ENCODE measurements at places on chromosomes 2 and 18.

GRCh38 chr2:212157012-212157411, 381.6 kb downstream of the ERBB4 start:
- DNase-seq = no peak

DNA sequence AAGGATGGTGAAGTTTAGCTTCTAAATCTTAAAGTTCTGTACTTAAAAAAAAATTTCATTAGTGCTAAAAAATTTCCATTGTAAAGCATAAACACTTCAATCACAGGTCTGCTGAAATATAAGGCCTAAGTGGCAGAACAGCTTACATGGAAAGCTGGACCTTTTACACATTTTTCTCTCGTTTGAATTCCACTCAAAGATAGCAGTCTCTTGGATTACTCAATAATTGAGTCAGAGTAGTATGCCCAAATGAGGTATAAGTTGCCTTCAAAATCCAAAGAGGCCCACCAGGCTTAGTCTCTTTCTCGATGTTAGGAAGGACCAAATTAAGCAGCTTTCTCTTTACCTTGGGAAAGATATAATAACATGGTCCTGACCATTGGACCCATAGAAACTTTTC, 220.4 kb upstream of the CWC22 start:
- no peak for DNase-seq

GRCh38 chr18:12236934-12237832, 17.0 kb upstream of the CIDEA start:
- peak; percentile 6 for DNase-seq

DNA sequence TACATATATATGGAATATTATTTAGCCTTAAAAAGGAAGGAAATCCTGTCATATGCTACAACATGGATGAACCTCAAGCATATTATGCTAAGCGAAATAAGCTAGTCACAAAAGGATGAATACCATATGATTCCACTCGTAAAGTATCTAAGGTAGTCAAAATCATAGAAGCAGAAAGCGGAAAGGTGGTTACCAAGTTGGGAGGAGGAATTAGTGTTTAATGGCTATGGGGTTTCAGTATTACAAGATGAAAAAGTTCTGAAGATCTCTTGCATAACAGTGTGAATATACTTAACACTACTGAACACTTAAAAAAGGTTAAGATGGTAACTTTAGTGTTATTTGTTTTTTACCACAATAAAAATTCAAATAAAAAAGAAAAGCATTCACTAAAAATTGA, 99.0 kb downstream of the MGAT5 start:
- no peak for DNase-seq

DNA sequence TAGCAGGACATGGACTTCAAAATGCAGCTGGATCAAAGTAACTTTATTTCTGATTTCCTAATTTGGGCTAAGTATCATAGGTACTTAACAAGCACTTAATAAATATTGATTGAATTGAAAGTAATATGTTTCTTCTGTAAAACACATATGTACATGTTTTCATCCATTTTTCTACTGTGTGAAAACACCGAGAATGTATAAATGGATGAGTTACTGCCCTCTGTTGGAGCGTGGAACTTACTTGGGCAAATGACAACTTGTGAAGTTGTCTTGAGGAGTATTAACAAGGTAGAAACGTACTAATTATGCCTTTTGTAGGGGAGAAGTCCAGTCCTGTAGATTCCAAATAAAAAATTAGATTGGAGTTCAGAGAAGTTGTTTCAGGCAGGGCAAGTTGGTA, 87.2 kb downstream of the PHLPP1 start:
- no peak for DNase-seq

DNA sequence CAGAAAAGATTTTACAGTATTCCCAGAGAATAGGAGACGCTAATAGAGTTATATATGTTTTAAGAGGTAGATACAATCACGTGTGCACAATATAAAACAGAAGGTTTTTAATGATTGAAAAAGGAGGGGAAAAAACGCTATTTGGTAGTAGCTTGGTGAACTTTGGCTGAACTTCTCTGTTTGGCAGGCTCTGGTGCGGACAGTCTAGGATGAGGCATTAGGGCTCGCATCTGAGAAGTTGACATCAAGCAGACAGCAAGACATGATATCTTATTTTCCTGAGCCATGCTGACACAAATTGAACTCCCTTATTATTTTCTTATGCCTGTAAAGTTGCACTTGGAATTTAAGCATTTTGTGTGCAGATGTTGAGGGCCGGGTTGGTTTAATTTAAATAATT, 176.6 kb downstream of the EN1 start:
- no peak for DNase-seq

- no peak for DNase-seq
Measured at GRCh38 chr2:118046634-118047210, 32.9 kb upstream of the CCDC93 start.

DNA sequence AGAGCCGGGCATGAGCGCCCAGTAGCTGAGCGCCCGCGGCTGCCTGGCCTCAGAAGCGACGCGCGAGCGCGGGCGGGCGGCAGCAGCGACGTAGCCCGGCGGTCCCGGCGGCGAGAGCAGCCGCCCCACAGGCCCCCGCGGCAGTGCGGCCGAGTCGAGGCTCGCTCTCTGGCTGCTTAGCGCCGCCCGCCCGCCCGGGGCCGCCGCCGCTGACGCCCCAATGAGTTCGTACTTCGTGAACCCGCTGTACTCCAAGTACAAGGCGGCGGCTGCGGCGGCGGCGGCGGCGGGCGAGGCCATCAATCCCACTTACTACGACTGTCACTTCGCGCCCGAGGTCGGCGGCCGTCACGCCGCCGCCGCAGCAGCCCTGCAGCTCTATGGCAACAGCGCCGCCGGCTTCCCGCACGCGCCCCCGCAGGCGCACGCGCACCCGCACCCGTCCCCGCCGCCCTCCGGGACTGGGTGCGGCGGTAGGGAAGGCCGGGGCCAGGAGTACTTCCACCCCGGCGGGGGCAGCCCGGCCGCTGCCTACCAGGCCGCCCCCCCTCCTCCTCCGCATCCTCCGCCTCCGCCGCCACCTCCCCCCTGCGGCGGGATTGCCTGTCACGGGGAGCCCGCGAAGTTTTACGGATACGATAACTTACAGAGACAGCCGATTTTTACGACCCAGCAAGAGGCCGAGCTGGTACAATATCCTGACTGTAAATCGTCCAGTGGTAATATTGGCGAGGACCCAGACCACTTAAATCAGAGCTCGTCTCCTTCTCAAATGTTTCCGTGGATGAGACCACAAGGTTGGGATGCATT, 847 bp downstream of the HOXD8 start:
- no peak for DNase-seq

DNA sequence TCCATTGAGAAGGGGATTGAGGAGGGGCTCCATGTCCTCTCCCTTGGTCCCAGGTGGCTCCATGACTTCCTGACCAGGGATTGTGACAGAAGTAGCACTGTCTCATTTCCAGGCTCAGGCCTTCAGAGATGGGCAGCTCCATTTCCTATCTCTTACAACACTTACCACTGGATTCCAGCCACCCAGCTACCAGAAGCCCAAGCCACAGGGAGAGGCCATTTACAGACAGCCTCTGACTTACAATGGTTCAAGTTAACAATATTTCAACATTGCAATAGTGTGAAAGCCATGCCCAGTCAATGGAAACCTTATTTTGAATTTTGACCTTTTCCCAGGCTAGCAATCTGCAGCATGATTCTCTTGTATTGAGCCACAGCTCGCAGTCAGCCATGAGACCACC, 164.9 kb upstream of the AGAP1 start:
- DNase-seq = no peak

DNA sequence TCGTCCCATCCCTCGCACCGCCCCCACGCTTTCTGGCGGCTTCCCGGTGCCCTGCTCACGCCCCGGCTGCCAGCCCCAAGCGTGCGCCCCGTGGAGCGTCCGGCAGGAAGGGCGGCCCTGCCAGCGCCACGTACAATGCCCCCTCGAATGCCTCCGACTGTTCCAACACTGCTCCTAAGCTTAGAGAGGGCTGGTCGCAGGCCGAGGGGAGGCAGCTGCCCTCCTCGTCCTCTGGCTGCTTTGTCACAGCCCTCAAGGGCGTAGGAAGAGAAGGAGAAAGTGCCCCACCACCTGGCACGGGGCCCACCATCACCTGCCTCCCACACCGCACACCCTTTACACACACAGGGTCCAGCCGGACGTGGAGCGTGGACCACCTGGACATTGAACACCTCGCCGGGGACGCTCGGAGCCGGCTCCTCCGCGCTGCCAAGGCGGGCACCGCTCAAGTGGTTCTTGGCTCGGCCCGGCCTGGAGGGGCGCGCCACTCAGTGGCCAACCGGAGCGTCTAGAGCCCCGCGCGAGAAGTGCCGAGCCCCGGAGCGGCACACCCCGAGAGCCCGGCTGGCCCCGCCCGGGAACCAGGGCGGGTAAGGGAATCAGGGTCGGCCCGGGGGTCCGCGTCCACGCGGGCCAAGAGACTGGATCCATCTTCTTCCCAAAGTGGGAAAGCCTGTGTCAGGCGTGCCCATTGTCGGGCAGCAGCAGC, 830 bp downstream of the DNER start:
- peak; percentile 50 for DNase-seq

- no peak for DNase-seq
Measured at GRCh38 chr2:19208479-19209199, 149.8 kb downstream of the OSR1 start.

DNA sequence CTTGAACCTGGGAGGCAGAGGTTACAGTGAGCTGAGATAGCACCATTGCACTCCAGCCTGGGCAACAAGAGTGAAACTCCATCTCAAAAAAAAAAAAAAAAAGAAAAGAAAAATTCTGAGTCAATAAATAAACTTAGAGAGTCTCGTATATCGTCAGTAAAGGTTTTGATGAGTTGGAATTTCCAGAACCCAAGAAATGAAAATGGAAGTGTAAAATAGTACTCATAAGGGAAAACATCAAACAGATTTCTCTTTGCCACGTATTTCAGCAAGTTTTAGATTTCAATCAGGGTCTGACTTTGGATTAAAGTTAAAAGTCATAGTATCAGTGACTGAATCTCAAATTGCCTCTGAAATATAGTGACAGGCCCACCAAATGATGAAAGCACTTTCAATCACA, 71.4 kb upstream of the SPOPL start:
- no peak for DNase-seq

GRCh38 chr2:46888421-46888952, 27.1 kb downstream of the MCFD2 start:
- no peak for DNase-seq

All from hippocampal formation (tissue), 2 donors.